OCI-LY7 (cell line): ENCODE measurements at places on chromosomes 16 and 17. TPM values are rescaled to one million over a fixed set of nuclear protein-coding genes. Genes with fewer than 3 reads are reported as not detected.
A peak's percentile ranks its signal among the peaks of the same experiment; 100 is the strongest.

Gene SHCBP1
- total RNA-seq: 49.5 and 49.6 TPM in 2 replicates

GRCh38 chr16:56625943-56626654 lies 518 bp downstream of the MT1E start:
- no peak for DNase-seq

- no peak for DNase-seq
Observed at GRCh38 chr17:1006054-1006453, 9.1 kb downstream of the TIMM22 start.

Gene NUFIP2
- total RNA-seq: 70.4 and 71.4 TPM in 2 replicates

GRCh38 chr17:21058098-21058893 lies 15.5 kb upstream of the USP22 start:
- DNase-seq: peak; percentile 38
